ENCODE measurements at places on chromosomes 12 and 14.

- no peak for DNase-seq
These were observed 54.2 kb downstream of the PPP1R36 start for GRCh38 chr14:64604001-64604400.

GRCh38 chr12:14164266-14164665, 182.9 kb upstream of the GRIN2B start:
- DNase-seq, result no peak

GRCh38 chr12:68393417-68393816, 61.3 kb upstream of the MDM1 start:
- no peak for DNase-seq

DNA sequence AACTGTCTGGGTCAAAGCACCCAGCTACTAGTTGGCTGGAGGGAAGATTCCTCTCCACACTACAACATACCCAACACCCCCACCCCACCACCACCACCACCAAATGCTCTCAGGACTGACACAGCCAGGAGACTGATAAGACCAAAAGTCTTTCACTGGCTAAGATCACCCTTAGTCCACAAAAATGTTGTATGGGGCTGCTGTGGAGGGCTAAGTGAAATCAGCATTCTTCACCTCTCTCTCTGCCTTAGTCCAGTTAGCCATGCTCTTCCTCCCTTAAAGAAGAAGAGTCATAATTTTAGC, 106.2 kb downstream of the NUAK1 start:
- DNase-seq, result no peak

DNA sequence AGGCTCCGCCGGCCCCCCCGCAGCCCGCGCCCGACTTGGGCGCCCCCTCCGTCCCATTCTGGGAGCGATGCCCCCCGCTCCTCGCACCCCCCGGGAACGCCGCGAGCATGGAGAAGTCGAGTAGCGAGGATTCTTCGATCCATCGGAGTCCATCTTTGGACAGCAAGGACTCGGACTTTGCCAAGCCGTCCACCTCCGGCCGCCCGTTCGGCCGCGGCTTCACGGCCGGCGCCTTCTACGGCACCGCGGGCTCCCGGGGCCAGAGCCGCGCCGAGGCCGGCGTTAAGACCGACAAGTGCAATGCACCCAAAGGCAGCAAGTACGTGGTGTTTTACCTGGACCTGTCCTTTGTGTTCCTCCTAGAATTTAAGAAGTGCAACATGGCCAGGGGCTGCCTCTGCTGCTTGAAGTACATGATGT, 123.6 kb downstream of the TSPAN9 start:
- DNase-seq, result no peak

DNA sequence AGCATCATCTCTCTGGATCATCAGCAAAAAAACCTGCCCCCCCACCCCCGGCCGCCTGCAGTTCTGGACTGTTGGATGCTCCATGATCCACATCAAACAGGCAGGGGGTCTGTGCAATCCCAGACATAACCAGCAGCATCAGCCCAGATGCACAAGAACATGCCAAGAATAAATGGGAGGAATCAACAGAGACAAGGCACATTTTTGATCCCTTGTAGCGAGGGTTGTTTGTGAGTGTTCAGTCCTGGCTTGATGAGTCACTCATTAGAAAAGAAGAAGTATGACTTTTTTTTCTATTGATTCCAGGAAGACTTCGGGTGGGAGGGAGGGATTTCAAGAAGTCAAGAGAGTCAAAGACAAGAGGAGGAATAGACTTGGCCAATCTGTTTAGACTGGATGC, 244.2 kb downstream of the KSR2 start:
- no peak for DNase-seq

DNA sequence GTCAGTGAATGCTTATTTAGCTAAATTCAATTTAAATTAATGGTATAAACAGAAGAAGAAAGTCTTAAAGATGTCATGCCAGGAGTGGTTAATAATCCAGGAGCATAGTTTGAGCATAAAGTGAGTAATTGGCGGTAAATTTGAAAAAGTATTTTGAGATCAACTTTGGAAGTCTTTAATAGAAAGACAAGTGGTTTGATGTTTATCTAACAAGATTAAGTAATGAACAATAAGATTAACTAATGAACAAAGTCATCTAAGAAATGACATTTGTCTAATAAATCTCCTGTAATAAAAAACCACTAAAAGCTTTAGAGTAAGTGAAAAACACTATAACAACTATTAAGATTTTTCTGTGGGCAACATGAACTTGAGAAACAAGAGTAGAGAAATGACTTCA, 112.8 kb downstream of the CAPZA3 start:
- no peak for DNase-seq

- no peak for DNase-seq
These were observed 3.3 kb downstream of the ACVR1B start for GRCh38 chr12:51954561-51955361.

DNA sequence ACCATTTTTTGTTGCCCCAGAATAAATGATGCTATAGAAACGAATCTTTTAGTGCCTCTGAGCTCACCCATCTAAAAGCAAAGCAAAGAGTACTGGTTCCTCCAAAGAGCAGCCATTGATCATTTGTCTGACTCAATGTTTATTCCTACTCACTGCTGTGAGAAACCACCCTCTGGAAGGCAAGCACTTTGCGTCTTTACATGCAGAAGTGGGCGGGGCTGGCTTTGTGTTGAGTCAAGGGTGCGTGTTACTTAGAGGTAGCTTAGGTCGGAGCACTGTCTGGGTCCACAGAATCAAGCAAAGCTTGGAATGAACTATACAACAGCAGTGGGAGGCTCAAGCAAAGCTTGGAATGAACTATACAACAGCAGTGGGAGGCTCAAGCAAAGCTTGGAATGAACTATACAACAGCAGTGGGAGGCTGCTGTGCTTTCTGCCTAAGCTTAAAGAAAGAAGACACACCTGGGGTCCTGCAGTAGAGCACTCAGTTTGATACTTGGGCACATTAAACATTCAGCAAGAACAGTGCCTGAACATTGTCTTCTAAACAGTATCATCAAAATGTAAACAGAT, 77.2 kb upstream of the PRICKLE1 start:
- no peak for DNase-seq

- DNase-seq, result no peak
These were observed 50.1 kb upstream of the BCL11B start for GRCh38 chr14:99321955-99322730.

DNA sequence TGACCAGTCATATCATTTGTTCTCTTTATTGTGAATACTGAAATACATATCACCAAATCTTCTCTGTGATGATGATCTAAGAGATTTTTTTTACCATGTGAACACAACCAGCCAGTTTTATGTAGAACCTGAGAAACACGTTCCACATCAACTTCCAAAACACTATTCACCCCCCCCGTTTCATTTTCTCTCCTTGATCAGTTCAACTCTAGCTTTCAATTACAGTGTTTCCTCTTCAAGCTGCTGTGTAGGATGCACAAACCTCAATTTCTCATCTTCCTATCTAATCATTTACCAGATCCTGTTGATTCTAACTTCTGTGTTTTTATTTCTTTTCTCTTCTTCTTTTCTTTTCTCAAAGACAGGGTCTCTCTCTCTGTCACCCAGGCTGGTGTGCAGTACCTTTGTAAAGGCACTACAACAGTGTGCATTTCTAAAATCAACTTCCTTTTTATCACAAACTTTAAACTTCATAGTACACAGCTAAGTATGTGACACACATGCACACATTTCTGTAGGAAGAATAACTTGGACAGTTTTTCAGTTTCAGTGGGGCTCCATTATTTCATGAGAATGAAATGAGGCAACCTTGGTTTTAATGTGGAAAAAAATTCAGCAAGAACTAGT, 149.9 kb upstream of the FBXO33 start:
- DNase-seq, result no peak

DNA sequence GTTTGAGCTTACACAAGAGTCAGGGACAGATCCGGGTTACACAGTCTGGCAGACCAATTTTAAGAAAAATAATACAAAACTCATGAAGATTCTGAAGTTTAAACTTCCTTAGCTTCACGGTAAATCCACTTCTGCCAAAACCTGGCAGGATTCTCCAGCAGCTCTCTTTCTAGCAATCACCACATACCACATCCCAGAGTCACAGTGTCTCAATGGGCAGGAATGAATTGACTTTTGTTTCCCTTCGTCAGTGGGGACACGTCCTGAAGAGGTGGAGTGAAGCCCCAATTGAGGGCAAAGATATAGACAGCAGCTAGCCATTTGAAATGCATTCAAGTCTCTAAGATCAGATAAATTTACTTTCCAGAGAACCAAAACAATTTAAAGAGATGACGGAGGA, 117.1 kb upstream of the ARHGAP5 start:
- DNase-seq, result no peak

GRCh38 chr12:56280849-56281248, 14.1 kb downstream of the COQ10A start:
- DNase-seq, result no peak

DNA sequence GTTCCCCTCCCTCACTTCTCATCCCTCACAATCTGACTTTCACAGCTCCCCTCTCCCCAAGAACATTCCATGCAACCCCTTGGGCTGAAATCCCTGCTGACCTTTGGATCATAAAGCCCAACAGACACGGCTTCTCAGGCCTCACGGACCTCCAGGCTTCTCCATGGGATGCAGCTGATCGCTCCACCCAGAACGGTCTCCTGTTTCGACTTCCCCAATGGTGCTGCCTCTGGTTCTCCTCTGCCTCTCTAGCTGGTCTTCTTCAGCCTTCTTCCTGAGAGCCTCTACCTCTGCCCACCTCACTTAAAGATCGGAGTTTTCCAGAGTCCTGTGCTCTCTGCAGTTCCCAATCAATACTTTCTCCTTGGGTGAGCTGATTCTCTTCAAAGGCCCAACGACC, 17.8 kb upstream of the PRMT8 start:
- no peak for DNase-seq

- DNase-seq, result no peak
These were observed 84.8 kb downstream of the SMOC1 start for GRCh38 chr14:69963966-69964365.

DNA sequence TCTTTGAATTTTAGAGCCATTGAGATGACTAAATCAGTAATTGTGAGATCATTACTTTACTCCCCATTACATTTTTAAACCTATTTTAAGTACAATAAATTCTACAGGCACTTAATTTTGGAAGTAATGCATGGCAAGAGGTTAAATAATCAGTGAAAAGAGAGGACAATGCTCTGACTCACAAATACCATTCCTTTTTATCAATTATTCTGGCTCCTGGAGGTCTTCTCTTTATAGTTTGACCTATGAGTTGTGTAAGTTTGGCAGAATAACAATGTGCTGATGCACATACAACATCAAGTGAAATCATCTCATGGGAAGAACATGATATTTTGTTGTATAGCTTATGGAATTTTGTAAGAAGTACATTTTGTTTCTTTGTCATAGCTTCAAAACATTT, 166.7 kb downstream of the TMTC3 start:
- DNase-seq, result no peak

DNA sequence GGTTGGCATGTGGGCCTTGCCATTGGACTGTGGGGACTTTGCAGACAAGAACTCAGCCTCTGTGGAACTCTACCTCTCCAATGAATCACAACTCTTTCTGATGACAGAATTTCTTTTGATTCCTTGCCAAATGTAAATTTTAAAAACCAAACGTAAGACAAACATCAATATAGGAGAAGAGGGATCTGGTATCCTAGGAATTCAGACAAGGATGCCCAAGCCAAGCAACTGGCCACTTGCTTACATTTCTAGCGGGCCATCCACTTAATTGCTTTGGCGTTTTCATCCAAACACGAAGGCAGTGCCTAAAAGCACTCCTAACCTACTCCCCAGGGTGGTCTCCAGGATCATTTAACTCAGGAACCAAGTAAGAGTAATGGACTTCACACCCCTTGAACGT, 23.4 kb upstream of the RAB35 start:
- no peak for DNase-seq

DNA sequence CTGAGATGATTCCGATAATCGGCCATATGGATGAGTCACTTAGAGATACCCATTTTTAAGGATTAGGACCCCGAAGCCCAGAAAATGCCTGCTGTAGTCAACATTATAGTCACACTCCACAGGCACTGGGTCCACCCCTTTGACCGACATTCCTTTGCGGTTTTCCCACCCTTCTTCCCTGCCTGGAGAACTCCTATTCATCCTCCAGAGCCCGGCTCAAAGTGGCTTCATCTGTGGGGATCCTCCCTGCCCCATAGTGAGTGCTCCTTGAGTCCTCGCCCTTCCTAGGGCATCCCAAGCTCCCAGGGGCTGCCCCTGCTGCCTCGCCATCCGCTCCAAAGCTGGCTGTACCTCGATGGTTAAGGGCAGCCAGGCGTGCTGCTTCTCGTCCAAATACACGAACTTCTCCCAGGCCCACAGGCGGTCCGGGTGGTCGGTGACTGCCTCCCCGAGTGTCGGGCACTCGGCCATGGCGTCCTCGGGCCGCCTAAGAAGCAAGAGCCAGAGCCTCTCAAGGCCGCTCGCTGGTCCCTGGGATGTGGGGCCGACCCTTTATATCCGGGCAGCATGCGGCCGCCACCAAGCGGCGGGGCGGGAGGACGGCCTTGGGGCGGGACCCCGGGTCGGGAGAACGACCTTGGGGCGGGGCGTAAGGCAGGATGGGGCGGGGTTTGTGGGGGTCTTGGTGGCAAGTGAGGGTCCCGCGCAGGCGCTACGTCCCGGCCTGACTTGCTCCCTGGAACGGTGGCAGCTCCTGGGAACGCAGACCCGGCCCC, at the start of gene TCL1A:
TSS of gene TCL1A (minus strand) at position 530 of the 776 bp plus-strand sequence. CDS start at position 471, 59 bp downstream.
- DNase-seq, result no peak

DNA sequence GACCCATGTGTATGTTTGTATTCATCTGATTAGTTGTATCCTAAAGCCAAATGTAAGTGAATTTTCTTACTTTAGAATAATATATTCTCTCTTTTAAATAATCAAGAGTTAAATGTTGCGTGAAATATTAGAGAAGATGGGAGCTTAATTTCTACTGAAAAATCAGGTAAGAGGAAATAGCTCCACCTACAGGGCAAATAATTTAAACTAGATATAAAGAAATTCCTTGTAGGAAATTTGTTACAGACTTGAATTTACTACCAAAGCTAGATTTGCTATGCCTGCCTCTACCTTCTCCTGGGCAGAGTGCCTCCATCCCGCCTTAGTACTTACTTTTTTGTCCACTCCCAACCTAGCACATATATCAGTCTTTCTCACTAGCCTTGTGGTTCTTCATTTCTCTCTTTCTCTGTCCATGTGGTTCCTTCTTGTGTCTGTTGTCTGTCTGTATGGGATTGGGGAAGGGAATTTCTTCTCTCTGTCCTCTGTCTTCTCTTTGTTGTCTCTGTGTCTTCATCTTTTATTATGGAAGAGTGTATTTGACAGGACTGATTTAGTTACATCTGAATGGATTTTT, 44.7 kb downstream of the PALS1 start:
- DNase-seq, result no peak
